NCI-H187 treated with DMSO at 0.1 percent for 48 hours (cell line): ENCODE measurements at places on chromosomes 16 and 17.

- no peak for DNase-seq
Measured at GRCh38 chr16:6274351-6274750, 1058.3 kb upstream of the RBFOX1 start.

GRCh38 chr17:77834170-77835115 is 124.1 kb upstream of the TNRC6C start:
- DNase-seq: no peak

- no peak for DNase-seq
Measured at GRCh38 chr17:35734396-35734795, 3.0 kb downstream of the RASL10B start.

- no peak for DNase-seq
Measured at GRCh38 chr16:86662195-86662594, 83.8 kb downstream of the FOXL1 start.

DNA sequence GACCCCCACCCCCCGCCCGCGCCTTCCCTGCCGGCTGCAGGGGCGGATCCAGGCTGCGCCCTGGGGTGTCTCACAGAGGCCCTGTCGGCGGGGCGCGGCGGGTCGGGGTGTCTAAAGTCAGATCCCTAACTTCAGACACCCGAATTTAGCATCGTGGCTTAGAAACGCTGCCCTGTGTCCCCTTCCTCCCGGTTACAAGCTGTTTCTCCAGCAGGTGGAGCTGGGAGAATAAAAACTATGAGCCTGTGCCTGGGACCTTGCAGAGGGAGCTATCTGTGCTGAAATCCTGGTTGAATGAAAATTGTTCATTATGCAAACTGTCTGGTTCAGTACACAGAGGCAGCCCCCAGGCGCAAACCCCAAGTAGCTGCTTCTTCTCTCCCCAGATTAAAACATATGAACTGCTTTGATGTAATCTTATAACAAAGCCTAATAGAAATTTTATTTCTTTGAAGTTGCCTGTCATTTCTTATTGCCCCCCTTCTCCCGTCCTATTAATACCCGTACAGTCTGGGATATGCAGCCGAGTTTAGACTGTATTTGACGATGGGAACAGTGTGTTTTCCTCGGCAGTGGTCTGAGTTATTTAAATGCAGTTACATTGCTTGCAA is 79.0 kb downstream of the RPA1 start:
- peak; percentile 38 for DNase-seq

DNA sequence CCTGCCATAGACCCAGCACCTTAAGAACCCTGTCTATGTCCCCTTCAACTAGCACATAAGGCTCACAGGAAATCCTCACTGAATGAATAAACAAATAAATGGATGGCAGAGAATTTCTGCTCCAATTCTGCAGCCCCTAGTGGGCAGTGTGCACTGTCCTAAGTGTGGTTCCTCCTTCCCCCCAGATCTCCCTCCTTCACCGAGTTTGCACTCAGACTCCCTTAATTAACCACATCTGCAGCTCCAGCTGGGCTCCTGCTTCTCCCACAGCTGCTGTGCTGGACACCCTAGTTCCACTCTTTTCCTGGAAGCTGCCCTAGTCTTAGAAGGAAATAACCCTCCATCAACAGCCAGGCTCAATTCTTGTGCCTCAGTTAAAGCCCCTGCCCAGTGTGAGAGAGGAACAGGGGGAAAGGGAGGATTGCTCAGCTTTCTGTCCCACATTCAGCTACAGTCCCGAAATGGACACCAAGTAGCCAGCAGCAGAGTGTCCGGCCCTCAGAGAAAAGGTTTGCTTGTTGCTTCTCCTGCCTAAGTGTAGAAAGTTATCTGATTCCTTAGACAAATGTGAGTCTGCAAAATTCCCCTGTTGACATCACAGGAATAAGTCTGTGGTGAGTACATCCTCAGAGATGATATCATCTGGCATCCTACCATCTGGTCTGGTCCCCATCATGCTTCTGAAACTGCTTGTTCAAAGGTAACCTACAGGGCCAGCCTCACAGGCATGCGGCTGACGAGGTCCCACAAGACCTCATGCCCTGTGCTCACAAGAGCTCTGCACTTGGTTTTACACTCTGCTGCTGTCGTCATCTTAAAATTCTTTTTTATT is 12.3 kb downstream of the LRRC3C start:
- DNase-seq: no peak

- no peak for DNase-seq
Measured at GRCh38 chr17:560432-560873, 154.2 kb downstream of the VPS53 start.

- DNase-seq: peak; percentile 60
Measured at GRCh38 chr16:84042879-84043485, 387 bp upstream of the SLC38A8 start.

DNA sequence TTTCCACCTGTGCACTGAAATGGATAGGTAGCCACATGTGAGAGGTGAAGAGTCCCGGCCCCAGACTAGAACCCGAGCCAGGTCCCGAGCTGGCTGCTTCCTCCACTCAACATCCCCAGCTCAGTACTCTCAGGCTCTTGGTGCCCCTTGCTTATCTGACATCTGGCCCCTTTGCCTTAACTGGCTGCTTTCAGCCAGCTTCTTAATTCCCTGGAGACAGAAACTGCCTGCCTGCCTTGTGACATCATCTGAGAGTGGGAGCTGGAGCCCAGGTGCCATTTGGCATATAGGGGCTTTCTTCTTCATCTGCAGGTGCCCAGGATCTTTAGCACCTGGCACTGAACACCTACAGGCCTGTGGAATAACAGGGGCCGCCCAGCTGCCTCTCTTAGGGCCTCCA is 8.9 kb downstream of the CHAD start:
- no peak for DNase-seq

DNA sequence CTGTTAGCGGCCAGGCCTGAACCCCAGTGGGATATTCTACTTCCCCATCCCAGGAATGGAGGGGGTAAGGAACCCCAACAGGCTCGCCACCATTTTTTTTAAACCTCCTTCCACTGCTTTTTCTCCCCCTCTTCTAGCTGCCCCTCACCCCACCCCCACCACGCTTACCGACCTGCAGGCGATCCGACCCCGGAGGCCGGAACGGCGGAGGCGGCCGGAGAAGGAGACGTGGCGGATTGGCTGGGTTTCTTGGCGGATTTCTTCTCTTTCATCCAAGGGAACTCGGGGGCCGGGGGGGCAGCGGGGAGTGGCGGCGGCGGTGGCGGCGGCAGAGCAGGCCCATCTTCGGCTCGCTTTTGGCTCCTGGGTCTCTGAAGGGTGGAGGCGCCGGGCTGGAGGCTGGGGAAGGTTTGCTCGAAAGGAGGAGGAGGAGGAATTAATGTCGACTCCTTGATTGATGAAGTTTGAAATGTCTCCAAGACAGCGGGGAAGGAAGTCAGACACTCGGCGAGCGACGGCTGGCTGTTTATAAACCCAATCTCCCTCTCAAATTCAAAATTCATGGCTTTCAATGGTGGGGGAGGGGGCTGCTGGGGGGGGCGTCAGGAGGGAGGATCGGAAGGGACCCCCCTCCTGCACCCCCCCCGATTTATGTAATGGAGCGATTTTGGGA is 424 bp downstream of the HOXB2 start:
- no peak for DNase-seq

GRCh38 chr16:75254359-75254837 is 3.0 kb upstream of the BCAR1 start:
- no peak for DNase-seq

GRCh38 chr17:79372470-79373238 is 238.2 kb downstream of the RBFOX3 start:
- no peak for DNase-seq

DNA sequence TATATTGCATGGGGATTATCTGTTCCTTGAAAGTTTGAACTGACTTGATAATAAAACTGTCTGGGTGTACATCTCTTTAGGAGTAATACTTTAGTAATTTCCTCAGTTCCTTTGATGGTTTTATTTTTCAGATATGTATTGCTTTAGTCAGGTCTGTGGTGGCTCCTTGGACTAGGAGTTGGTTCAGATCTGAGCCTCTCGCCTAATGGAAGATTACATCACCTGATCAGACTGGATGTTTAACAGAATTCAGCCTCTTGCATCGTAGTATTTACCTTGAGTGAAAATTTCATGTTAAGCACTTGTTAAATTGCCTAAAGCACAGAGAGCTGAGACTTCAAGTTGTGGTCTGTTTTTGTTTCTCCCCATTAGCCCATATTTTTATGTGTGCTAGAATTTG is 267.3 kb downstream of the MAP2K4 start:
- DNase-seq: no peak

- DNase-seq: no peak
Measured at GRCh38 chr17:58693751-58694150, 1.3 kb downstream of the RAD51C start.
